Stimulated activated CD8-positive, alpha-beta memory T cell treated with anti-CD3 and anti-CD28 coated beads, Interleukin-7, amount 100 ng/mL, for 48 hours (primary cell): ENCODE measurements at places on chromosomes 12 and 14.

GRCh38 chr12:116958402-116959197 is 47.9 kb downstream of the FBXW8 start:
- DNase-seq, result no peak

GRCh38 chr14:36519431-36520321 is at the start of gene NKX2-1:
TSS of gene NKX2-1 (minus strand) at chr14:36520232. CDS start at chr14:36520129, 103 bp downstream.
- DNase-seq, result no peak

- DNase-seq, result no peak
Measured at GRCh38 chr12:67377021-67377420, 107.9 kb downstream of the CAND1 start.

- DNase-seq, result no peak
Measured at GRCh38 chr12:45336331-45336730, 120.4 kb downstream of the ANO6 start.

GRCh38 chr14:70905301-70905700 is 2.0 kb upstream of the PCNX1 start:
- no peak for DNase-seq

GRCh38 chr12:71556875-71557274 is 106.8 kb downstream of the ZFC3H1 start:
- DNase-seq, result no peak

GRCh38 chr12:22715254-22715653 is 90.3 kb downstream of the ETNK1 start:
- no peak for DNase-seq

- no peak for DNase-seq
Measured at GRCh38 chr12:48183876-48184548, 568 bp downstream of the CCDC184 start.

GRCh38 chr14:39666386-39666785 is 234.2 kb upstream of the FBXO33 start:
- no peak for DNase-seq
